ENCODE measurements at places on chromosomes 13 and 19.

GRCh38 chr19:15595069-15595468 is 19.9 kb upstream of the CYP4F8 start:
- no peak for DNase-seq

DNA sequence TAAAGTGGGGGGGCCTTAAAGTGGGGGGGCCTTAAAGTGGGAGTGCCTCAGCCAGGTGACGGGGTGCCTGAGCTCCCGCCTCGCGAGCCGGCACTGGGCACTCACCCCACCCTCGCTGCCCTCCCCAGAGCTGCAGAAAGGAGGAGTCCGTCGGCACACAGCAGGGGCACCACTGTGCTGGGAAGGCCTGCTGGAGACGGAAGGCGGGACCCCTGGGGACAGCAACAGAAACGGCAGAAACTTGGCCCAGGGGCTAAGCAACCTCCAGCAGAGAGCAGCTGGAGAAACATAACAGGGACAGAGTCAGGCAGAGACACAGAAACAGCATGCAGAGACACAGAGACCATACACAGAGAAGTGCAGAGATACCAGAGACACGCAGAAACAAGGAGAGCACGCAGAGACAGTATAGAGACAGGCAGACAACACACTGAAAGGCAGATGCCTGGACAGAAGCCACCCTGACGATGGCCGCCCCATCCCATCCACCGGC is 7.9 kb downstream of the CFD start:
- DNase-seq = no peak

- no peak for DNase-seq
These were observed 20.2 kb downstream of the KLK5 start for GRCh38 chr19:50932690-50933083.

DNA sequence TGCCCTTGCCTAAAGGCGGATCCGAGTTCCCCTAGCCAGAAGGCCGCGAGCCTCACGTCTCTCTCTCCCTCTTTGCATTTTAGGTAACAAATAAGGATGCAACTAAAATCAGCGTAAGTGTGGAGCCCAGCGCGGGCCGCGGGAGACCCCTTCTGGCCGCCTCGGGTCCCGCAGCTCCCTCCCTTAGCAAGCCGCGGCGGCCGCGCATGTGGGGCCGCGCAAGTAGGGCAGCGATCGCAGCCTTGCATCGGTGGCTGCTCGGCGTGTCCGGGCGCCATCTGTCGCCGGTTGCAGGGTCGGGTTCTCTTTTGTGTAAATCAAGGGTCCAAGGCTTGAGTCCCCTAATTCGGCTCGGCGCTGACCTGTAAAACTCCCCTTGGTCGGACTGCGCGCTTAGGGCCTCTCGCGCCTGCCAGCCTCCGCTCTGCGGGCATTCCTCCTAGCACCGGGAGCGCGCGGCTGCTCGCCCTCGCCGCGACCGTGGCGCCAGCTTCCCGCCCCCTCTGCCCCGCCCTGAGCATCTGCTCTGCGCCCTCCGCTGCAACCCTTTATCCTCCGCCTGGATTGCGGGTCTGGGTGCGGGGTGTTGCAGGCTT is 2.7 kb downstream of the VSTM2B start:
- DNase-seq = peak; percentile 72

DNA sequence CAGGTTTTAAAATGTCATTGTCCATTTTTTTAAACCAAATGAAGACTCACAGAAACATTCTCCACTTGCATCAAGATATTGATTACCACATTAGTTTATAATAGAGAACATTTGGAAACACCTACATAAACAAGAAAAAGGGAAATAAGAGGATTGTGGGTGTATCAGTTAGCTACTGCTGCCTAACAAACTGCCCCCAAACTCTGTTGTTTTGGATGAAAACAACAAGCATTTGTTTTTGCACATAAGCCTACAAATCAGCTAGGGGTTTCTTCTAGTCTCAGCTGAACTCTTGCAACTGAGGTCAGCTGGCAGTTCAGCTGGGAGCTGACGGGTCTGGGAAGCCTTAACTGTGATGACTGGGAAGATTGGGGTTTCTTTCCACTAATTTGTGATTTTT is 464.4 kb downstream of the COG6 start:
- DNase-seq = no peak

DNA sequence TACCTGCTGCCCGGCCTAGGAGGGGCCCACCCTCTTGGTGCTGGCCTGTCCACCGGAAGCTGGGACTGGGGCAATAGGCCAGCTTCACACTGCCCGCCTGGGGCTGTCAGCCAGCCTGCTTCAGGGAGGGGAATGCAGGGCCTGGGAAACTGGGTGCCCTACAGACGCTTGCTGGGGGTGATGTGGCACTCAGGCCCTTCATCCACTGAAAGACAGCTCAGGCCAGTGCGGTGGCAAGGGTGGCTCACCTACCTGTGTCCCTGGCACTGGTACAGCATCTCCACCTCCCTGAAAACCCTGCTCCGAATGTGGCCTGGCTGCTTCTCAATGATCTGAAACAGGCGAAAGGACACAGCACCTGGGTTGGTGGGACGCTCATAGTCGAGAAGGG is 7.8 kb downstream of the MKNK2 start:
- no peak for DNase-seq

DNA sequence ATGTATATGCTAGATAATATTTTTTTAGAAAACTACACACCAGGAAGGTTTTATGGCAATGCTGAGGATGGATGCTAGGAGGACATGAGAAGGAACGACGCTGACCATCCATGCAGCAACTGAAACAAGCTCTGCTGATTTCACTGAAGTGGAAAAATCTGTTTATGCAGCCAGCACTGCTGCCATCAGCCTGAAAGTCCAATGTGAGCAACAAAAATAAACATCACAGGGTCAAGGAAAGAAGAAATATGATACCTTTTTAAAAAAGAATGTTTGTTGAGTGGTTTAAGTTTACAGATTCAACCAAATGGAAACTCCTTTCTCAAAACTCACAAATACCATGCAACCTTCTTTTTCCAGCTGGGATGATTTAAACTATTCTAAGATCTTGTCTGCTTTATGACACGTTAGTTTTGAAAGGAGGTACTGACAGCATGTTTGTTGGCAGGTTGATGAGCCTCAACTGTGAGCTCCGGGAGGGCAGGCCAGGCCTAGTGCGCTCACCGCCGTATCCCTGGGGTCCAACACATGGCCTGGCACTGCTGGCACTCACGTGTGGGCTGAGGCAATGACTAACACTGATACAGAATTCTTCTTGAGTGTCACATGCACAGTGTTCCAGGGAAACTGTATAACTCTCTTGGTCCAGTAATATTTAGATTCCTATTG is 46.8 kb downstream of the LATS2 start:
- no peak for DNase-seq
